ENCODE measurements at places on chromosomes 13 and 19. TPM values are rescaled to one million over a fixed set of nuclear protein-coding genes. Genes with fewer than 3 reads are reported as not detected.

NLRP5 gene
- polyA plus RNA-seq, result not detected

HPN gene
- 78.8 TPM for polyA plus RNA-seq

ISOC2 gene
- 31.9 TPM for polyA plus RNA-seq

ERICH4 gene
- 6.5 TPM for polyA plus RNA-seq

- DNase-seq, result no peak
Measured at GRCh38 chr13:33116321-33117010, 100.2 kb downstream of the KL start.

DNA sequence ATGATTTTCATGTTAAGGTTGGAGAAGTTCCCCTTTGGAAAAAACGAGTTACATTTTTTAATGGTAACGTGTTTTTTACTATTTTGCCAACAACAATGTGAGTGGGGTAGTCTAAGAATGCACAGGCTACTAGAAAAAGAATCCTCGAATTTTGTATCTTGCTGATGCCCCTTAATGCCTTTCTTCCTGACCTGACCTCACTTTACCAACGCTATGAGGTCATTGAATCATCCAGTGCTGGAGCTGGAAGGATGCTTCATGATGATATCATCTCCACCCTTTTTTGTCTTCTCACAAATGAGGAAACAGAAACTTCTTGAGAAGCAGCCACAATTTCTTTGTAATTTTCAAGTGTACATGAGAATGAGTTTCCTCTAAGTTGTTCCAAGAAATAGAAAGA lies 8.2 kb upstream of the UBL3 start:
- no peak for DNase-seq

DNA sequence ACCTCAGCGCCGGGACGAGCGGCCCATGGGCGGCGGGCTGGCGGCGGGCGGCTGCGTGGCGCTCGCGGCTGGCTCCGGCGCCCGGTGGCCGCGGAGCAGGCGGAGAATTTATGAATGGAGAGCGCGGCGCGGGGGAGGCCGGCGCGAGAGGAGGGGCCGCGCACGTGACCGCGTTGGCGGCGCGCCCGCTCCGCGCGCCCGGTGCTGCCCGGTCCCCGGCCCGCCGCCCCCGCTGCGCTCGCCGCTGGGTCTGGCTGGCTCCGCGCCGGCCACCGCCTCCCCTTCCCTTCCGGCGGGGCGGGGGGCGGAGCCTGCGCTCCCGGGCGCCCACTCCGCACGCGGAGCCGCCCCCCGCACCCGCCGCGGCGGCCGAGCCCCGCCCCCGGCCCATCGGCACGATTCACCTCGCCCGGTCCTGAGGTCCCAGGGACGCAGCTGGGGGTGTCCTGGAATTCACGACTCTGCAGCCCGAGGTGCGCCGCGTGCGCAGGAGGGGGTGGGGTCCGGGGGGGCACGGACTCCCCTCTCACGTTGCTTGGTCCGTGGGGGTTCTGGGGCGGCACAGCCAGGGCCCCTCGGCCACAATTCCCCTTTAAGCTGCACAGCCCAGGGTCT lies at the start of gene CBARP:
CBARP (minus strand) TSS at position 252 of the 615 bp plus-strand sequence. CDS start 1,905 bp downstream, outside the sequence.
- DNase-seq, result no peak

GRCh38 chr13:109949397-109949796 lies 163.0 kb upstream of the IRS2 start:
- DNase-seq, result no peak

DNA sequence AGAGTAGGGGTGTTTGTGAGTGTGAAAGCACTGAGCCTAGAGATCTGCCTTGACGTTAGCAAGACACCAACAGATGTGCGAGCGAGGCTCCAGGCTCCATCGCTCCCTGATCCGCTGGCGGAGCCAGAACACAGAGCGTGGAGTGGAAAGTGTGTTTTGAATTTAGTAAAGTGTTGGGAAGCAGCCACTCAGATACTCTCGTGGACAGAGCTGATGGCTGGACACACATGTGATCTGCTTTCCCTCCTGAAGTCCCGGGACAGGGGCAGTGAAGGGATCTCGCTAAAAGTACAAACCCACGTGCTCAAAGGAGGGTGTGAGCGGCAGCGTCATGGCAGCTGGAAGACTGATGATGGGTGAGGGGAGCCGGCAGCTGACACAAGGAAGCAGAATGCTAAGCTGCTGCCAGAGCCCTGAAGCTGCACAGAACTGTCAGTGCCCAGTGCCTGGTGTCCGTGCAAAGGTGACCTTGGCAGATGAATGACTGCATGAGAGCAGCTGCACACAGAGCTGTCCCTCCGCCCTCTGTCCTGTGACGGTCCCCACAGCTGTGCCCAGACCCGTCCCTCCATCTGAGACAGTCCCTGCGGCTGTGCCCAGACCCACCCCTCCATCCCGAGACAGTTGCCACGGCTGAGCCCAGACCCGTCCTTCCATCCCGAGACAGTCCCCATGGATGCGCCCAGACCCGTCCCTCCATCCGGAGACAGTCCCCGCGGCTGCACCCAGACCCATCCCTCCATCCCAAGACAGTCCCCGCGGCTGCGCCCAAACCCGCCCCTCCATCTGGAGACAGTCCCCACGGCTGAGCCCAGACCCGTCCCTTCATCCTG lies 29.6 kb upstream of the TMEM255B start:
- no peak for DNase-seq

- no peak for DNase-seq
Measured at GRCh38 chr13:44243198-44243857, 130.3 kb upstream of the SERP2 start.

- DNase-seq, result no peak
Measured at GRCh38 chr13:48637601-48638000, 16.1 kb upstream of the CYSLTR2 start.

DNA sequence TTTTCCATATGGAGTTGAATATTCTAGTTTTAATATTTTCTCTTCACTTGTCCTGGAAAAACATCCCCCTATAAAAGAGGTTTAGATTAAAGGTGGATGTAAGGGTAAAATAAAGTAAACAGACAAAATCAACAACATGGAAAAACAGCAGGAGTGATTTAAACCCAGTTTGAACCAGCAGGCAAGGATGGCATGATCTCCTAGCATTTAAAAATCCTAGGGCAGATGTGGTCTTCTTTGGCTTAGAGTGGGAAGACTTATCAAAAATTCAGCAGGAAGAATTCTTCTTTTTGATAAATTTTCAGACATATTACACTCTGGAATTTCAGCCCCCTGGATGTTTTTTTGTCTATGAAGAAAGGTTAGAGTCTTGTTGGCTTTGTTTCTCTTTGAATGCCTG lies 36.5 kb downstream of the CLEC17A start:
- DNase-seq, result no peak

DNA sequence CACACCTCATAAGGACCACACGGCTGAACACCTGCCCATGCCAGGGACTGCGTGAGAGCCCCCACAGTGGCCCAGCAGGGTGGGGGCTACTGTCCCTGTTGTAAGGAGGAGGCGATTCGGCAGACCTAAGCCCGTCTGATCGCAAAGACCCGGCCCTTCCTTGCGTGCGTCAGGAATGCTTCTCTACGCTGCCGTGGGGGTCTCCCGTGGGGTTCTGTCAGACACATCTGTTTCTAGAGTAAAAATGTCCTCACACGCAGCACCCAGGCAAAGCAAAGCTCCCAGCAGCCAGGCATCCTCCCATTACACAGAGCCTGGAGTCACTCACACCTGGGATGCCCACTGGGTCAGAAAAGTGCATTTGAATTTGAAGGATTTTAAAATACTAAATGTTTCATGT lies 147.7 kb upstream of the SOX1 start:
- no peak for DNase-seq
